RWPE1 (cell line): ENCODE measurements at places on chromosomes 4 and X.

GRCh38 chr4:2786152-2786671 lies 6.7 kb upstream of the SH3BP2 start:
- DNase-seq: no peak

- DNase-seq: no peak
These were observed 116.5 kb upstream of the RBPJ start for GRCh38 chr4:26204249-26204825.

DNA sequence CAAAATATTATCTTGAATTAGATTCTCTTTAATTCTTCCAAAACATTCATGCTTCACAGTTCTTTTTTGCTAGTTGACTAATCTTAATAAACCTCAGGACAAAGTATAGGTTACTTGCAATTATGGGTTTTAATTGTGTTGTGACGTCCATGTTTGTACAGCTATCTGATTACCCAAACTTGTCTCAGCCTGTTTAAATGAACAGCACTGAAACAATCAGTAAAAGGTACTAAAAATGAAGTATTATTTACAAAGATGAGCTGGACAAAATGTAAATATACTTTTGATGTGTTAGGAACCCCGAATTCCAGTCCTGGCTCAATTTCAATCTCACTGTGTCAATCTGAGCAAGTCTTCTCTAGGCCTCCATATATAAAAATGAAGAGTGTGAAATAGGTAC lies 57.4 kb upstream of the SLC6A14 start:
- DNase-seq: no peak

DNA sequence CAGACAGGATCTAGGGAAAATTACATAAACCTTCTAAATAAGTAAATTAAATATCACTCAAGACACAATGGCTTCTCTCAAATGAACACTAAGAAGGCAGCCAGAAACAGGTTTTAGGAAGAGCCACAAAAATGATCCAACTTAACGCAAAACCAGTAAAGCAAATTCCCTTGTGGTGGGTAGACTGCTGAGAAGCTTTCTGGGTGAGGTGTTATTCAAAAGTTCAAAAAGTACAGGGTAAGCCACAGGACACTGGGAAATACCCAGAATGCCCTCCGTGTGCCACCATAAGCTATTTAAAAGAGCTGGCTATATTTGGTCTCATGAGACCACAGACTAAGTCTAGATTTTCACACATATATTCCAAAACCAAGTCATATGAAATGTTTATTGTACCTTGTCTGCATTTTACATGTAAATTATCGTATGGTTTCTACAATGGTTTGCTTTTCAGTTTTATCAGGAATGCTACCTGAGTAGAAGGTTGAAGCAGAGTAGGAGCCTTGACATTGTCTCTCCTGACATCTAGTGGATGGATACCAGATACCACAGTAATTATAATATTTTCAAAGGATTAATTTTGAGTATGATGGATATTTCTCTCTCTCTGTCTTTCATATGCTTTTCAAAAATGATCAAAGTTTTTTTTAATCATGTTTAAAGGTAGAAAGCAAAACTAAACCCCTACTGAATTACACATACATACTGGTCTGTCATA lies 109.3 kb upstream of the KLHL13 start:
- peak; percentile 38 for DNase-seq

DNA sequence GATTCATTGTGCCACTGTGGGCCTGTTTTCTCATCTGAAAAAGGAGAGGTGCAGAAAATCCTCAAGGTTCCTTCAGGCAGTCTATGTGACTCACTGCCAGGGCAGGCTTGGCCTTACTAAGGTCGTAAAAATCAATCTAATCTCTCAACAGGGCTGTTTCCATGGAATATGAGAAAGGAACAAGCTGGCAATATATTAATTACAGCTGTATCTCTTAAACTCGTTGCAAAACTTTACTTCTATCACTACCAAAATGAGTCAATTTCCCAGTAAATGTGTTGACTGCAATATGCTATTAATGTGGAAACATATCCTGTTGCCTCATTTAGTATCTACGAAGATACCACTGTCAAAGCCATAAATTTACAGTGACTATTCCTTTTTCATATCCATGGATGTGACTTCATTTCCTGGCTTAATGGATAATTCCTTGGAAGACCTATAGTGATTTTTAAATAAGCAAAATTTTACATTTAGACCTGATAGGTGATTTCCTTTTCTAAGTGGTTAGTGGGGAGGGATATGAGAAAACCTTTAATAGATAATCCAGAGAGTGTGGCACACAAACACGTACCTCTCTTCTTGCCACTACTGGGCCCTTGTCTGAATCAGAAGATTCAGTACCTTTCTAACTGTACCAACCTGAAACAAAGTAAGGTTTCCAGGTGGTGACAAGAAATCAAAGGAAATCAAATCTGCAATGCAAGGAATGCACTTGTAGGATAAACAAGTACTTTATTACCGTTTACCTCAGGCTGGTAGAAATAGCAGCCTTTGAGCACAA lies 127.4 kb upstream of the FTHL17 start:
- peak; percentile 21 for DNase-seq

DNA sequence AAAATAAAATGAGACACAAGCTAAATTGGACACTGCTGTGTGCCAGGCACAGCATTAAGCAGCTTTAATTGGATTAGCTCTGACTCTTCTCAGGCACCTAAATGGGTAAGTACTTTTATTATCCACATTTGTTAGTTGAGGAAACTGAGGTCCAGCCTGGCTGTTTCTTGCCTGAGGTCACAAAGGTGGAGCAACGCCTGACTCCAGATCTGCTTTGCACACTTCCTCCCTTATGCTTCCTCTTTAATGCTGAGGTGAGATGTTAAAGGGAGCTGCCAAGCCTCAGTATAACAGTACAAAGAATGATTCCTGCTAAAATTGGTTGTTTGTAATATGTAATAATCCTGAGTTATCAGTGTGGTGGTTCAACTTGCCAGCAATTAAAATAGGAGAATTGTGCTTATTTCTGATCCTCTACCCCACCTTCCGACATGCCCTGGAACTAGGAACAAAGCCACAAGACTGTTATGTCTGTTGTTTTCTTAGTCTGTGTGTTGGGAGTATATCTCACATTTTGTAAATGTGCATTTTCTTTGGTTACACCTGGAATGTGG lies 74.4 kb downstream of the AFF1 start:
- no peak for DNase-seq

- no peak for DNase-seq
These were observed 3.6 kb downstream of the MID1IP1 start for GRCh38 chrX:38804682-38805431.

DNA sequence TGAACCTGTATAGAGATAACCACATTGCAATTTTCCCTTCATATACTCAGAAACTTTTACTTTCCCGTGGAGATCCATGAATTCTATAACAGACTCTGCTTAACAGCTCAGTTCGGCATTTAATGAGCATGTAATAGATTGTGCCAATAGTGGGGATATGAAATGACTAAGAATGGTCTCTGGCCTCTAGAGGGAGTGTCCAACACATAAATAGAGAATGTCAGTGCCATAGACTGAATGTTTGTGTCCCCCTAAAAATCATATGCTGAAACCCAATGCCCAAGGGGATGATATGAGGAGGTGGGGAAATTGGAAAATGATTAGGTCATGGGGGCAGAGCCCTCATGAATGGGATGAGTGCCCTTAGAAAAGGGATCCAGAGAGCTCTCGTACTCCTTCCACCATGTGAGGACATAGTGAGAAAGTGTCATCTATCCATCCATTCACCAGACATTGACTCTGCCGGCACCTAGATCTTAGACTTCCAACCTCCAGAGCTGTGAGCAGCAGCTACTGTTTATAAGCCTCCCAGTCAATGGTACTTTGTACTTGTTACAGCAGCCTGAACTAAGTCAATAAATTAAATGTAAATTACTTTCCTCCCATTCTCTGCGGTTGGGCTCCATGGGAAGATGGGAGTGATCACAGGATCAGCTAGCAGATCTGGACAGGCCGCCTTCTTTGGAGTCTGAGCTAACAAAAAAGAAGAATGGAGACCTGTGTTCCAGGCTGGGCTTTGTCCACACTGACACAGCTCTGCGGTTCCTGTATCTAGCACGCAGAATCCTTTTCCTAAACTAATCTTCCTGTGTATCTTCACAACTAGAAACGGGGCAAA lies 28.1 kb upstream of the HPSE start:
- DNase-seq: peak; percentile 29

DNA sequence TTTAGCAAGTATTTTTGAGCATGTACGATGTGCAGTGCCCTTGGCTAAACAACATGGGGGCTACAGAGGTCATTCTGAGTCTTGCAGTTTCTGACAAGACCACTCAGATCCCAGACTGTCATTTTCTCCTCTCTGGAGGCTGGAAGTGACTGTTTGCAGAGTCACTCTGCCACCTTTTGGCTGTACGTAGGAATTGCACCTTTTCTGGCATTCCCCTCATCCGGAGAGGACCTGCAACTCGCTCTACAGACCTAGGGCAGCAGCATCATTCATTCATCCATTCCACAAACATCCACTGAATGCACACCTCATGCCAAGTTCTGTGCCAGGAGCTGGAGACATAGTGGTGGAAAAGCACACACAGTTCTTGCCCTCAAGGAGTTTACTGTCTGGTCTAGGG lies 160.4 kb upstream of the GPR101 start:
- no peak for DNase-seq

DNA sequence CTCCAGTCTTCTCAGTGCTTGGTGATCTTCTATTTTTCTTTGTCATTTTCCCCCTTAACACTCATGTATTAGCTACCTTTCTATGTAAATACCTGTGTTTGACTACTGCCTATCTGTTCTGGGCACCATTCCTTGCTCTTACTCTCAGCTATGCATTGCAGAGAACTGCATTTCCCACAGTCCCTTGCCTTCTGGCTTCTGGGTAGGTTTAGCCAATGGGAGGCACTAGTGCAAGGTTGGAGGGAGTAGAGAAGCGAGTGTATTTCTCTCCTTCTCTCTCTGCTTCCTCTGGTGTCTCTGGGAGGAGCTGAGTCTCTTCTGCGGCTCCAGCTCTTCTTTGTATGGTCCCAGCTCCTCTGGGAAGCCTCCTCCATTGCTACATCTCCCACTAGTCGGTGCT lies 50.5 kb downstream of the CWH43 start:
- no peak for DNase-seq

DNA sequence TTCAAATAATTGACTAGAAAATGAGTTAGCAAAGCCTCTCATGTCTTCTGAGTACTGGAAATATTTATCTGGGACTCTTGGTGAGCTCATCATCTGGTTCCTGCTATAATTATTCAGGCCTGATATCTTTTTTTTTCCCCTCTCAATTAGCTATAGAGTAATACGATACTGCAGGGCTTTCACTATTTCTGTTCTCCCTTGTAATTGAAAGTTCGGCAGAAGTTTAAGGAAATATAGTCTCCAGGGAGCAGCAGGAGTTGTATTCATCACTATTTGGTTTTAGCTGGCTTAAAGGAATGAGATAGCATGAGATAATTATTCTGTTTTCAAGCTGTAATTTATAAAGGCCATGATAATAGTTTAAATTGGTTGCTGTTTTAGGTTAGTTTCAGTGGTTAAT lies 378.6 kb upstream of the EPHA5 start:
- DNase-seq: no peak

DNA sequence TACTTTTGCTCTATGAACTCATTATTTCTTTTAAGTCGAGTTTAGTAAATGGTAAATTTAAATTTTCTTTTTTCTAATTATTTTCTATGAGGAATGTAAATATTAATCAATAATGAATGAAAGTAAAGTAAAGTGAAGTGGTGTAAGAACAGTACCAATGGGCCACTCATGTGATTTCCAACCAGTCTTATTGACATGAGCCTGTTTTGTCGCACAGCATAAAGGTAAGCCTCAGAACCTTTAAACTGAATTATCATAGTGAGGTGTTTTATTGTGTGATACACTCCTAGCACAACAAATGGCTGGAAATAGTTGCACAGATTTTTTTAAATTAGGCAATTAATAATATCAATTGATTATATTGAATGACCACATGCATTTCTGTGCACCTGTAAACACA lies 1.1 kb downstream of the ADH1C start:
- DNase-seq: no peak

GRCh38 chrX:13658602-13659001 lies 5.7 kb downstream of the TCEANC start:
- DNase-seq: peak; percentile 13

GRCh38 chrX:109813236-109813635 lies 80.2 kb upstream of the ACSL4 start:
- DNase-seq: no peak

DNA sequence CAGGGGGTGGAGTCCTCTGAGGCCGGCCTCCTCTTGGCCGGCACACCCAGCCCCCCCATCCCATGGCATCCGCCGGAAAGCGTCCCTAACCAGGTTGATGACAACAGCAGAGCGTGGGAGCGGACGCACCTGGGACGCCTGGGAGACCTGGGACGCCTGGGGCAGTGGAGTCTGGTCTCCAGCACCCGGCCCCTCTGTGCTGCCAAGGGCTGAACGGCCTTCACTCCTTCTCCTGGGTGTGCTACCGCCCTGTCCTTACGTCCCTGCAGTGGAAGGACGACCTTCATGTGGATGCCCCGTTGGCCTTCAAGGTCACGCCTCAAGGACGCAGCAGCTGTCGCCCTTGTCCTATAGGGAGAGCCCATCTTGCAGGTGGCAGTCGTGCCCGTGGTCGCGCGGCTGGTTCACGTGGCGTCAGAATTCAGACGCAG lies 26.9 kb downstream of the NKX1-1 start:
- DNase-seq: no peak

- no peak for DNase-seq
These were observed 19.5 kb downstream of the TMPRSS11E start for GRCh38 chr4:68466751-68467150.

- no peak for DNase-seq
These were observed 134.3 kb downstream of the STK32B start for GRCh38 chr4:5185551-5185950.

- no peak for DNase-seq
These were observed 134.9 kb downstream of the SLC4A4 start for GRCh38 chr4:71473541-71474240.

DNA sequence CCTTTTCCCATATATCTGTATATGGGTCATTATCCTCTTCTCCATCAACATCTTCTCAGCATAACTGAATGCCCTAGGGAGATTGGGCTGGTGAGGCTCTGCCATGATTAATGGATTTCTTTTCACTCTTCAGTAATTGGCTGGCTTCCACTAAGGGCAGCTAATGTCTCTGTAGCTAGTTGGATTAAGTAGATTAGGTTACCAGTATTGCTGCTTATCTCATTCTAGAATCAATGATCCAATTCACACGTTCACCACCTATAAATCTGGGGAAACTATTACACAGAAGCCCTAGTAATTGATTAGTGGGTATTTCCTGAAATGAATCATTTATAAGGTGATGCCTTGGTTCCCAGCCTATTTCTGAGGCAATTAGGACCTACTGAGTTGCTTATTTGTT lies 94.8 kb downstream of the KDR start:
- no peak for DNase-seq

DNA sequence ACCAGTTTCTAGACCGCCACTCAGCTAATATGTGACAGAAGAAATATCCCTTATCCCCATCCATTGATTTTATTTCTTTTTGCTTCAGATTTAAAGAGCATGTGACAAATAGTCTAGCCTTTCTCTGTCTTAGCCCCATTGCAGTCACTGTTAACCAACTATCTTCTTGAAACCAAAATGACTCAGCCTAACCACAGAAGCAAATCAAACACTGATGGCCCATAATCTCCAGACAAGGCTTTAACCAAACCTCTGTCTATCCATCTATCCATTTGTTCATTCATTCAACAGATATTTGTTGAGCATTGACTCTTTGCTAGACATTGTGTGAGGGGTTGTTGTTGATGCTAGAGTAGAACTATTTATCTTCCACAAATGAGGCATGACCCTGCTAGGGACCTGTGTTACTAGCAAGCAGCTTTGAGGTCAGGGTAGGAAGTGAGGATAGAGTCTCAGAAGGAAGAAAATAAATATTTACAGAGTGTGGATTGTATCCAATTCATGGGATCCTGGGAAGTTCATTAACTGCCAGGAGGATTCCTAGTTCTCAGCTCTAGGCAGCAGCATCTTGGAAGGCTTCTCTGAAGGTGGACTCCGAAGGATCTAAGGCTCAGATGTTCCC lies 22.5 kb downstream of the HNRNPH2 start:
- DNase-seq: no peak
